GM23248 (cell line): ENCODE measurements at places on chromosomes 5 and 9.

- DNase-seq = no peak
Measured at GRCh38 chr9:38027714-38028113, 41.3 kb downstream of the SHB start.

GRCh38 chr5:174315871-174316270 lies 270.4 kb downstream of the NSG2 start:
- no peak for DNase-seq

- peak; percentile 73 for DNase-seq
Measured at GRCh38 chr9:91714020-91714806, 235.8 kb downstream of the ROR2 start.

DNA sequence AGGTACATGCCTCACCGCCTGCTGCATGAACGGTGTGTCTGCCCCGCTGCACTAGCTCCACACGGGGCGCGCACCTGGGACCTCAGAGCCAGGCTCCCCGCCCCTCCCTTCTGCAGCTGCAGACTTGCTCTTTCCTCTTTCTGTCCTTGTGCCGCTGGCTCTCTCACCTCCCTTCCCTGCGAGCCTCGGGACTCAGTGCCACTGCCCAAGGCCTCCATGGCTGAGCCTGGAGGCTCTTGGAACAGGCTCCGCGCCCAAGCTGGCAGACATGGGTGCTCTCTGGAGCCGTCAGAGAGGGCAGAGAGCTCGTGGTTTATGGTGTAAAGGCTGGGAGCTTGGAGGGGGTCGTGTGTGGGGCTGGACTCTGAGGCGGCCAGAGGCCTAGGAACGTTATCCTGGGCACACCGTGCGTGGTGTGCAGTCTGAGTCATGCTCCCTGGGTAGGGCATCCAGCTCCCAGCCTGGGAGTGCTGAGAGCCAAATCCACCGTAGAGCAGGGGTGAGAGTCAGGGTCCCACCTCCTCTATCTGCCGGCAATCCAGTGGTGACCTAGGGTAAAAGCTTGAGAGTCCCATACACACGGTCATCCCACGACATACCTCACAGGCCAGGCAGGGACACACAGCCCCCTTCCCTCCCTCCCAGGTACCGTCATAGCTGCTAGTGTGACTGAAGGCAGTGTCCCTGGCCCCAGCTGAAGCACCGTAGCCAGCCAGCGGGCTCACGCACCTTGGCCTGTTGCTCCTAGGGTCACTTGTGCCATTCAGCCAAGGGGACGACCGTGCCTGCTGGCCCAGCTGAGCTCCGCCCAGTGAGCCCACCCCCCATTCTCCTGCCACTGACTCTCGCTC lies 22.4 kb downstream of the GOLGA2 start:
- DNase-seq = no peak

DNA sequence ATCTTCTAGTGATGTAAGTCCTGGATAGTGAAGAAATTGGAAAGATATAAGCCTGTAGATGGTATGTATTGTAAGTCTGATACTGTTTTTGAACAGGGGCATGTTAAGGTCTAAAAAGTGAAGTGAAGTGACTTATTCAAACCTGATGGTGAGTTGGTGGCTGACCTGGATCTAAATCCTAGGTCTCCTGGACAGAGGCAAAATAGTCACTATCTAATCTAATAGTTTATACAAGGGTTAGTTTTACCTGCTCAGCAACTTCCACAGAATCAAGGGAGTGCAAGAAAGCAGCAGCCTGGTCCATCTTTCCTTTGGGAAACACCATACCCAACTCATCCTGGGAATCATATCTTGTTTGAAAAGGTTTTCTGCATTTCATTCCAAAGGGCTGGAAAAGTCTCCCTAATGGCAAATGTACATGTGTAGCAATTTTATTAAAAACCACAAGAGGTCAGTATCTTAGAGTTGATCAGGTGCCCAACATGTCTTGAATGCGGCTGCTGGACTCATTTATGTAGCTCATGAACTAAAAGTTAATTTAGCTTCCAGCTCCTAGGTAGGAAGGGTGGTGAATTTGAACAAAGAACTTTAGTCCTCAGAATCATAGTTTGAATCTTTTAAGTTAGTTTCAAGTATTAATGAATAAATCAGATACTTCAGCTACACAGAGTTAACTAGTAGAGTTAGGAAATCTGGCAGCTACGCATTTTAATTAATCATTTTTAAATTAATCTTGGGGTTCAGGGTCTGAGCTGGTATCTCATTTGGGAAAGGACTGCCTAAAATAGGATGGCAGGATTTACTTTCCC lies 26.0 kb downstream of the SKP2 start:
- DNase-seq = peak; percentile 73

DNA sequence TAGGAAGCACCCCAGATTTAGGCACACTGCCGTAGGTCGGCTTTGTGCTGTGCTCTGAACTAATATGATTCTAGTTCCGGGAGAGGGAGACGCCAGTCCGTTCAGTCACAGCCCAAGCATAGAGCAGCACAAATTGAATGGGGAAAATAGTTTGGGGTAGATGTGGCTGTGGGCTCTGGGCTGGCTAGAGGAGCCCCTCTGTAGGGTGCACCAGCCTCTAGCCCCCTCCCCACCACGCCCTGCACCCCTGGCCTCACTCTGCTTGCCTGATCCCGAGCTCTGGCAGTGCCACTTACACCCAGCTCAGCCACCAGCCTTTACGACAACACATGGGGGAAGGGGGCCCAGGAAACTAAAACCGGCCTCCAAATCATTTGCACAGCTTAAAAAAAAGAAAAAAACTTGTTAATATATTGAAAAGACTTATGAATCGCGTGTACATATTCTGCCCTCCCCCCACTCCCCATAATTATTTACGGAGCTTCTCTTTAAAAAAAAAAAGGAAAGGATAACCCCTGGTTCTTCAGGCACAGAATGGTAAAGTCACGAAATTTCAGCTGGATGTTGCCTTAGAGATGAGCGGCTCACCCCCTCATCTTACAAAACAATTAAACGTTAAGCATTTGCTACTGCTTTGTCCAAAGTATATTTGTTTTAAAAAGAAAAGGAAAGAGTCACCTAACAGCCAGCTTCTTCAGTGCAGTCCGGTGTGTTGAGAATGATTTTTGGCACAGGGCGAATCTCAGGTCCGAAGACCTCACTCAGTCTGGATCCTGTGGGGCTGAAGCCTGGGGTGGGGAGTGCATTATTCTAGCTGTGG lies 3.5 kb downstream of the LMX1B start:
- DNase-seq = no peak

DNA sequence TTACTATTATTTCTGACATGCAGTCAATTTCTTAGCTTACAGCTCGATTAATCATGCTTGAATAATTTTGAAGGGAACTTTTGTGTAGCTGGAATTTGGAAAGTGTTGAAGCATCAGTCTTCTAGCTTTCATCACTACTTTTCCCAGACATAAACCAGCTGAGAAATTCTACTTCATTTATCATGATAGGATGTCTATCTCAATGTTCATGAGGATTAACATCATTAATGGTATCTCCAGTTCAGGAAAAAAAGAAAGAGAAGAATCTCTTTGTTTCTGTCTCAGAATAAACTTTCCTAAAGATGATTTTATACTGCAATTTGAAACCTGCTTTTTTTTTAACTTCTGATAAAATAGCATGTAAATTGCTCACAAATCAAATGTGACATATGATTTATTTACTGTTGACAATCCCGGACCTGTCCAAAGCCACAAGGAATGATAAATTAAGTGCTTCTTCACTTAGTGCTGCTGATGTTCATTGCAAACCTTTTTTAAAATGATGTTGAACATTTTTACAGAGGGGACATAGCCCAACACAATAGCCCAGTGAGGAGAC lies 412.1 kb upstream of the CLINT1 start:
- no peak for DNase-seq

DNA sequence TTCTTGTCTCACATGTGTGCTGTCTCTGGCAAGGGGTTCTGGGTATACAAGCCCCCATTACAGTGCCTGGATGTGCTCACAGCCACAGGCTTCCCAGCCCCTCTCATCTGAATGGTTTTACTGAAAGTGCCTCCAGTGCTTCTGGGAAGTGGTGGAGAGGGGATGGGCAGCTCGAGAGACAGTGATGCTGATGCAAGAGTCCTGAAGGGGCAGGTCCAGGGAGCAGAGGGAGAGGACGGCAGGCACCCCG lies 93.5 kb downstream of the PHF2 start:
- peak; percentile 47 for DNase-seq

GRCh38 chr5:135185481-135186065 lies 151.5 kb upstream of the PITX1 start:
- DNase-seq = peak; percentile 42

DNA sequence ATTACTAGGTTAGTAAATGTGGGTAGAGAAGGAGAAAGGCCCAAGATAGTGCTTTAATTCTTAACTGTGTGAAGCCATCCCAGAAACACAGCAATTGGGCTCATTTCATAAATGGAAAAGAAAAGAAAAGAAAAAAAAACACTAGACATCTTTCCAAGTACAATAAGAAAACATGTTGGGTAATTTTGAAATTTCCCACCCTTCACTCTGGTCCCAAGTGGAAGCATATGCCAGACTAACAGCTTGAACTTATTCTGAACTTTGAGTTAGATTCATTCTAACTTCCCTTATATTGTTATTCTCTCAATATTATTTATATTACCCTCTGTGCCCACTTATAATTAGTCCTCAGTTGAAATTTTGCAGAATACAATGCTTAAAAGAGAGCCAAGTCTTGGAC lies 113.4 kb upstream of the GHR start:
- DNase-seq = no peak

GRCh38 chr5:109469896-109470662 lies 60.3 kb upstream of the PJA2 start:
- DNase-seq = no peak

GRCh38 chr5:129724222-129724621 lies 23.7 kb upstream of the MINAR2 start:
- DNase-seq = no peak

- DNase-seq = peak; percentile 52
Measured at GRCh38 chr5:35198686-35199085, 31.6 kb downstream of the PRLR start.

- no peak for DNase-seq
Measured at GRCh38 chr5:10747678-10748622, 13.1 kb downstream of the DAP start.

- DNase-seq = no peak
Measured at GRCh38 chr5:157747173-157747740, 3.7 kb downstream of the LSM11 start.

GRCh38 chr5:6910950-6911349 lies 197.7 kb downstream of the TENT4A start:
- DNase-seq = peak; percentile 65

DNA sequence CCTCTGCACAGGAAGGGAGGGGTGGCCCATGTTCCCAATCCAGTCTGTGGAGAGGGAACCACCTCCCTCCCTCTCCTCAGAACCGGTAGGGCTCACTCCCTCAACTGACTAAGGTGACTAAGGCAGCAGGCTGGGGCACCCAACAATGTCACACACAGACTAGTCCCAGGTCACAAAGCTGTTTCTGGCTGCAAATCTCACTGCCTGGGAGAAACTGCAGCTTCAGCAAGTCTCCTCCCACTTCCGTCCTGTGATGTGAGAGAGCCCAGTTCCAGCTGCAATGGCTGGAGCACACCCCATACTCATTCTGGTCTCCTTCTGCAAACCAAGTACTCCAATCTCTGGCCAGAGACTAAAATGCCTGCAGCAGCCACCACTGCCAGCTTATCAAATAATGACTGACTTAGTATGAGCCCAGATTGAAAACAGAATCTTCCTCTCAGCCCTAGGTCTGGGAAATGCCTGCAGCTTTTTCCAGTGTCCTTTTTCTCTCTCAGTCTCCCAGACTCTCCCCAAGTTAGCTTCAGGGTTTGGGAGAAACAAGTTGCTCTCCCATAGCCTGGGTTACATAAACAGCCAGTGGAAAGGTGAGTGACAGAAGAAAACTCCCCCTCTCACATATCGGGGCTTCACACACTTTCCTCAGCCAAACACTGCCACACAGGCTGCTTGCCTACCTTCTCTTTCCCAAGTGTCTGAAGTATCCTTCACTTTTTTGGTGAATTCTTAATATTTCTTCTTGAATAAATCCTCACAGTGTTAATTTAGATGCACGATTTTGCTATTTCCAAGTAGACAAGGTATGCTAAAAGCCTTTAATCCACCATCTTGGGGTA lies 247.4 kb upstream of the RASA1 start:
- peak; percentile 26 for DNase-seq

GRCh38 chr9:106785200-106785599 lies 77.8 kb upstream of the ZNF462 start:
- no peak for DNase-seq

DNA sequence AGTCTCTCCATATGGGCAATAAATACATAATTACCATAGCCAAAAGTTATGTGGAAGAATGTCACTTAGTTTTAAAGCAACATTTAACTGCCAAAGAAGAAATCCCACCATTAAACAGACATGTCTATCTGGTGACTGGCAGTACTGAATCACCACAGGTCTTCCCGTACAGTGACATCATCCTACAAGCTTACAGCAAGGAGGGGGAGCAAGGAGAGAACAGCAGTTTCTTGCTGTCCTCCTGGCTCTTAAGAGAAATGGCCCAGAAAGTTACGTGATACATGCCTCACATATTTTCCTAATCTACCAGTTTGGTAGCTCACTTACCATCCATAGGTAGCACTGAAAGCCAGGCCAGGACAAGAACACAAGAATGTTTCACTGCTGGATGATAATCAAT lies 671.0 kb downstream of the DMRTA1 start:
- peak; percentile 77 for DNase-seq
